ENCODE measurements at places on chromosomes 16 and 17.

GRCh38 chr16:73670836-73671820 lies 623.2 kb upstream of the ZFHX3 start:
- DNase-seq: no peak

DNA sequence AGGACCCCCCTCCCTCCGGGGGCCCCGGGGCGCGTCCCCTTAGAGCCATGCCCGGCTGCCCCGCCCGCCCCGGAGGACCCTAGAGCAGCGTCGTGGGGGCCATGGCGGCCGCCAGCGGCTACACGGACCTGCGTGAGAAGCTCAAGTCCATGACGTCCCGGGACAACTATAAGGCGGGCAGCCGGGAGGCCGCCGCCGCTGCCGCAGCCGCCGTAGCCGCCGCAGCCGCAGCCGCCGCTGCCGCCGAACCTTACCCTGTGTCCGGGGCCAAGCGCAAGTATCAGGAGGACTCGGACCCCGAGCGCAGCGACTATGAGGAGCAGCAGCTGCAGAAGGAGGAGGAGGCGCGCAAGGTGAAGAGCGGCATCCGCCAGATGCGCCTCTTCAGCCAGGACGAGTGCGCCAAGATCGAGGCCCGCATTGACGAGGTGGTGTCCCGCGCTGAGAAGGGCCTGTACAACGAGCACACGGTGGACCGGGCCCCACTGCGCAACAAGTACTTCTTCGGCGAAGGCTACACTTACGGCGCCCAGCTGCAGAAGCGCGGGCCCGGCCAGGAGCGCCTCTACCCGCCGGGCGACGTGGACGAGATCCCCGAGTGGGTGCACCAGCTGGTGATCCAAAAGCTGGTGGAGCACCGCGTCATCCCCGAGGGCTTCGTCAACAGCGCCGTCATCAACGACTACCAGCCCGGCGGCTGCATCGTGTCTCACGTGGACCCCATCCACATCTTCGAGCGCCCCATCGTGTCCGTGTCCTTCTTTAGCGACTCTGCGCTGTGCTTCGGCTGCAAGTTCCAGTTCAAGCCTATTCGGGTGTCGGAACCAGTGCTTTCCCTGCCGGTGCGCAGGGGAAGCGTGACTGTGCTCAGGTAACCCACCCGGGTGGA lies 759 bp downstream of the ALKBH5 start:
- peak; percentile 81 for DNase-seq

GRCh38 chr17:37327341-37328090 lies 48.3 kb upstream of the C17orf78 start:
- no peak for DNase-seq

DNA sequence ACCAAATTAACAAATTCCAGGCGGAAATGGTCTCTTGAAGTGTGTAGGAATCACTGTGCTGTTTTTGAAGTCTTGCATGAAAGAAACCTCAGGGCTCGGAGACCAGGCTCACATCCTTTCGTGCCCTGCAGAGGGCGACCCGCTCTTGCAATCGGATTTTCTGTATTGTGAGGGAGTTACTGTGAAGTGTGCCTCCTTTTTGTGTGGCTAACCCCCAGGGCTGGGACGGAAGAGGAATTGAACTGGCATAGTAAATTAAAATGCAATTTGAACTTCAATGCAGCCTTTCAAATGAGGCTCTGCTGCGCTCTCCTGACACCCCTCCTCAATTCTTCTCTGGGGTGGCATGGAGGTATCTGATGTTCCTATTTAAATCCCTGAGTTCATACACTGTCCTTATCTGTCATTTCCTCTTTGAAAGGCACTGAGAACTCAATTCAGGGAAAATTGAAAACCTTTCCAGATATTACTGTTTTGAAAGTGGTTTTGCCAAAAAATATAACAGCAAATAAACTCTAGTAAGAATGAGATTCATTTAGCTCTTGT lies 51.5 kb upstream of the MGAT5B start:
- DNase-seq: peak; percentile 65

DNA sequence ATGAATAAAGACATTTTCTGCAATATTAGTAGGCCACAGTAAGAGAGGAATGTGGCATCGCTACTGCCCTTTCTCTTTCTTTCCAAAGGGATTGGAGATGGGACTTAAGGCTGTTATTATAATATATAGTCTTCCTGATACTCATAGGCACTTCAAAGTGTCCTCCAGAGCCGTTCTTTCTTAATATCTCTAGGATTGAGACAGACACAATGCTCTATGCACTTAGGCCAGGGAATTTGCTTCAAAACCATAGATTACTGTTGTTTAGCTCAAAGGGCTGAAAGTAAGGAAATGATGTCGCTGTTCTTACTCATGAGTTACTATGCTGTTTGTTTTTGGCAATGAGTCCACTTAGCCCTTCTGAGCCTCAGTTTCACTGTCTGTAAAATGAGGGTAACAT lies 590.5 kb downstream of the CDH11 start:
- DNase-seq: no peak

- no peak for DNase-seq
Measured at GRCh38 chr16:6732166-6732565, 600.5 kb upstream of the RBFOX1 start.

GRCh38 chr16:84513123-84513522 lies 8.7 kb upstream of the MEAK7 start:
- DNase-seq: no peak

DNA sequence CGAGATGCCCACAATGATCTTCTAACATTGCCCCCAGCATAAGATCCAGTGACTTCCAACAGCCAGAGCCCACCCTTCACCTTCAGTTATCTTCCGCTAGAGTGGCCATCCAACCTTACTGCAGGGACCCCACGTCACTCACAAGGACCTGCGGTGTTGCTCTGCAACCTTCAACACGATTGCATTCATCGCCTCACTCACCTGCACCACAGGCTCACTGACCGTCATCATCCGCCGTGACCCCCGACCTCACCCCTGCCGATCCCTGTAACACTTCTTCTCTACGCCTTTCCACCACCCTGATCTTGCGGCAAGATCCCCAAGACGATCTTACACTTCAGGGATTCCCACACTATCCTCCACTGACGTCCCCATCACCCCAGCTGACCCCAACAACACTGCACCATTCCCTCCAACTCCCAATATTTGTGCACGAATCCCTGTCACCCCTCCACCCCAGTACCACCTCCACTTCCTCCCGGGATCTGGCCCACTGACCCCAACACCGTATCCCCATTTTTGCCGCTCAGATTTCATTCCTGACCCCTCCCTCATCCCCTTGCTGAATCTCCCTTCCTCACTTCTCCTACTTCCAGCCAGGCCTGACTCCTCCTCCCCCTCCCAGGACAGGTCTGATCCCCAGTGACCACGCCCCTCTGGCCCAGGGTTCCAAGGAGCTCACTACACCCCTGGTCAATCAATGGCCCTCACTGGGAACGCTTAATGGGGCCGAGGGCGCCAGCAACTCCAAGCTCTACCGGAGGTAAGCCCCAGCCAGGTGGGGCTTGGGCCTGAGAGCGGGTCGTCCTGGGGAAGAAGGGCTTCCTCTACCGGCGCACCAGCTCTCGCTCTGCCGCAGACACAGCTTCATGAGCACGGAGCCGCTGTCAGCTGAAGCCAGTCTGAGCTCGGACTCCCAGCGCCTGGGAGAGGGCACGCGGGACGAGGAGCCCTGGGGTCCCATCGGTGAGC lies 7.6 kb downstream of the RUNDC3A start:
- DNase-seq: no peak

- DNase-seq: no peak
Measured at GRCh38 chr17:71909155-71909554, 211.7 kb upstream of the SOX9 start.

- no peak for DNase-seq
Measured at GRCh38 chr17:76432004-76432403, 20.9 kb downstream of the UBE2O start.

GRCh38 chr16:12627394-12627793 lies 176.3 kb downstream of the CPPED1 start:
- no peak for DNase-seq

GRCh38 chr17:4808378-4808767 lies 1.4 kb downstream of the PLD2 start:
- no peak for DNase-seq

DNA sequence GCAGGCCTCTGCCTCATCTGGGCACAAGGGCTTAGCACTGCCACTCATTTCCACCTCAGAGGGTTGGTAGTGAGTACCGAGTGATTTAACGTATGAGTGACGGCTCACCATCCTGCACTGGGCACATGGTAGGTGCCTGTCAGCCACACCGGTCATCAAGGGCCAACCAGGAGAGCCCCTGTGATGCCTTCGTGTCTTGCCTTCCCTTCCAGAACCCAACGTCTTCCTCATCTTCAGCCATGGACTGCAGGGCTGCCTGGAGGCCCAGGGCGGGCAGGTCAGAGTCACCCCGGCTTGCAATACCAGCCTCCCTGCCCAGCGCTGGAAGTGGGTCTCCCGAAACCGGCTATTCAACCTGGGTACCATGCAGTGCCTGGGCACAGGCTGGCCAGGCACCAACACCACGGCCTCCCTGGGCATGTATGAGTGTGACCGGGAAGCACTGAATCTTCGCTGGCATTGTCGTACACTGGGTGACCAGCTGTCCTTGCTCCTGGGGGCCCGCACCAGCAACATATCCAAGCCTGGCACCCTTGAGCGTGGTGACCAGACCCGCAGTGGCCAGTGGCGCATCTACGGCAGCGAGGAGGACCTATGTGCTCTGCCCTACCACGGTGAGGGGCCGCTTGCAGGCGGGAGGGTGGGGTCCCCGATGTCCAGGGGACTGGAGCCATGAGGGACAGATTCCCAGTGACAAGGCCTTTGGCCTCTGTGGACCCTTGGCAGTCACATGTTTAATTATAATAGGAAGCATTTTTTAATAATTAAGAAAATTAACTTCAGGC lies 37.1 kb downstream of the MRC2 start:
- DNase-seq: no peak

- DNase-seq: no peak
Measured at GRCh38 chr17:3665834-3666233, 2.5 kb downstream of the TAX1BP3 start.

GRCh38 chr17:64504769-64505339 lies 1.2 kb downstream of the DDX5 start:
- no peak for DNase-seq

DNA sequence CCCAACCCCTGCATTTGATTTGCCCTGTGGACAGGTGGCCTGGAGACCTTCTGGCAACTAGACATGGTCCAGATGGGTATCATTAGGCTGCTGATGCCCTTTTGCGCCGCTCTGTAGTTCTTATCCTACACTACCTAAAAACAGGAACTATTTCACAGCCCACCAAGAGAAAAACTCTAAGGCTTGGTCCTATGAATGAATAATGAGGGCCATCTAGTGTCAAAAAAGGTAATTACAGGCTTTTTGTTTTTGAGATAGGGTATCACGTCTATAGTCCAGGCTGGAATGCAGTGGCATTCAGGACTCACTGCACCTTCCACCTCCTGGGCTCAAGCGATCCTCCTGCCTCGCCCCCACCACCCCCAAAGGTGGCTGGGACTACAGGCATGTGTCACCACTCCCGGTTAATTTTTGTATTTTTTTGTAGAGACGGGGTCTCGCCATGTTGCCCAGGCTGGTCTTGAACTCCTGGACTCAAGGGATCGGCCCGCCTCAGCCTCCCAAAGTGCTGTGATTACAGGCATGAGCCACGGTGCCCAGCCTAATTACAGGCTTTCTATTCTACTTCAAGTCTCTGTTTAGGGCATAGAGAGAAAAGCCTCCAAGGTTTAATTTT lies 20.9 kb downstream of the COIL start:
- DNase-seq: no peak

DNA sequence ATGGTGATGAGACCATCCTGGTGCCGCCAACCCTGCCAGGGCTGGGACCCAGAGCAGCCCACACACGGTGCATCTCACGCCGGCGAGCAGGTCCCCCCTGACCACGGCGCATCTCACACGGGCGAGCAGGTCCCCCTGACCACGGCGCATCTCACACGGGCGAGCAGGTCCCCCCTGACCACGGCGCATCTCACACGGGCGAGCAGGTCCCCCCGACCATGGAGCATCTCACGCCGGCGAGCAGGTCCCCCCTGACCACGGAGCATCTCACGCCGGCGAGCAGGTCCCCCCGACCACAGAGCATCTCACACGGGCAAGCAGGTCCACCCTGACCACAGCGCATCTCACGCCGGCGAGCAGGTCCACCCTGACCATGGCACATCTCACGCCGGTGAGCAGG lies 59.2 kb downstream of the MRM3 start:
- DNase-seq: no peak

DNA sequence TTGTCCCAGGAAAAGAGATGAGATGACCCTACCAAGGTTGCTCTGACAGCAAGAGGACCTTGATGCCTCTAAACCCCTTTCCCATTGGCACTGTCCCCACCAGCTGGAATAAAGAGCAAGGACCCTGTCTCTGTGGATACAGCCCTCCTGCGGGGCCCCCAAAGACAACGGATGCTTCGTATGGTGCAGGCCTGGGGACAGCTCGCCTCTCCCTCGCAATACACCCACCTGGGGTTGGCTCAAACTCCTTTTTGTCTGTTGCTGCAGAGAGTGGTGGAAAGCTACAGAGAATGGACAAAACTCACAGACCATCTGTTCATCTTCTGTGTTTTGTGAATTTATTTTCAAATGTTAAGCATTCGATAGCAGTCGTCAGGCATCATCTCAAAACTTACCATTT lies 27.6 kb upstream of the CACNG3 start:
- no peak for DNase-seq

DNA sequence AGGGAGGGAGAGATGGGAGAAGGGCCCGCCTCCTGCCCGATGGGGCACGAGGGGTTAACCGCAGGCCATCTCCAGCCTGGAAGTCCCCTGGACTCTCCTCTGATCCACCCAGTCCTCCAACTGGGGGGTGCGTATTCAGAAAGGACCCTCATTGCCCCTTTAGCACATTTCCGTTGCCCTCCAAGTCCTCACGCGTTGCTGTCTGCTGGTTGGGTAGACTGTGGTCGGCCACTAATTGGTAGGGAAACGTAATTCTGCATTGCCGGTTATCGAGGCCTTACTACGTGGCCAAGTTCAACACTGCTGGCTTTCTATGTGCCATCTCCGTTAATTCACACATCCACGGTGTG lies 103.4 kb downstream of the FOXL1 start:
- no peak for DNase-seq

GRCh38 chr17:56661906-56662305 lies 68.4 kb downstream of the NOG start:
- DNase-seq: no peak

- no peak for DNase-seq
Measured at GRCh38 chr17:45902892-45903346, 8.6 kb downstream of the MAPT start.

GRCh38 chr17:37079735-37080134 lies 131.0 kb downstream of the AATF start:
- no peak for DNase-seq
